ENCODE measurements at places on chromosomes 13 and 19.

- DNase-seq, result peak; percentile 21
Measured at GRCh38 chr13:109787135-109787954, 962 bp upstream of the IRS2 start.

- DNase-seq, result no peak
Measured at GRCh38 chr13:74306496-74306895, 172.3 kb upstream of the KLF12 start.

DNA sequence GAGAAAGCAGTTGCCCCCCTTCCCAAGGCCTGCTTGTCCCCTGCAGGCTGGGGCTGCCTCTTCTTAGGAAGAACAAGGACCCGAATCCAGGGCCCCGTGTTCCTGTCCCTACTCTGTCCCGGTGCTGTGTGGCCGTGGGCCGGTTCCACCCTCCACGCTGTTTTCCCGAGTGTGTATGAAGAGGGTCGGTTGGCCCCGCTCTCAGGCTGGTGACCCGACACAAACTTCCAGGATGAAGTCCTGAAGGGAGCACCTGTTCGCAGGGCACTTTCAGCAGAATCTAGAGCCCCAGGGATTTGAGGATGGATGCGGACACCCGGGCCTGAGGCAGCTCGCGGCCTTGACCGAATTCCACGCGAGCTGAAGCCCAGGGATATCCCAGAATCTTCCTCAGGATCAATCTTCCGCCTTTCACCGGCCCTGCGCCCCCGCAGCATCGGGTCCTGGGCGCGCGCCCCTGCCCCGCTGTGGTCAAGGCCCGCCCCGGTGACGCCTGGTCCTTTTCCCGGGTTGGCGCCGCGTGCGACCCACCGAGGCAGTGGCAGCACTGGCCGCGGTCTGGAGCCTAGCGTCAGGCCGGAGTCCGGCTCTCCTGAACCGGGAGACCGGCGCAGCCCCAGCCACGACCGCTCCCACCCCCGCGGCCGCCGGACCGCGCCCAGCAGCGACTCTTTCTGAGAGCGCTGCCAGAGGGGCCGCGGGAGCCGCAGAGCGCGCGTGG lies 528 bp upstream of the CHST8 start:
- DNase-seq, result no peak

DNA sequence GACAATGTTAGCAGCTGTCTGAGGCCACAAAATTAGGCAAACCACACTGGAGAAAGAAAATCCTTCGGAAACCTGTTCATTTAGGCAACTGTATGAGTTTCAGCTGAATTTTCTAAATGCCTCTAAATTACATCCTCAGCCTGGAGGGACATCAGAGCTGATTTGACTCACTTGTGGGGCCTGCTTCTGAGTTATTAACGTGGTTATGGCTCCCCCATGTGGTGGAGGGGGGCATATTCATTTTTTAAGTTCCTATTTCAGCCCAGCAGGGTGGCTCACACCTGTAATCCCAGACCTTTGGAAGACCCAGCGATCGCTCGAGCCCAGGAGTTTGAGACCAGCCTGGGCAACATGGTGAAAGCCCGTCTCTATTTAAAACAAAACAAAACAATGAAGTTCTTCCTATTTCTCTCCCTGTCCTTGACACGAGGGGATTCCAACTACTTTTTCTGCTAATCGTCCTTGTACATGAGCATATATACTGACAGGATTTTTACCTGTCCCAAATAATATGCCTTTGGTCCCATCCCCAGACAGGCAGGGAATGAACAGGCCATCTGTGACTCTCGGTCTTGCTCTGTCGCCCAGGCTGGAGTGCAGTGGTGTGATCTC lies 31.5 kb upstream of the HIF3A start:
- DNase-seq, result peak; percentile 85

DNA sequence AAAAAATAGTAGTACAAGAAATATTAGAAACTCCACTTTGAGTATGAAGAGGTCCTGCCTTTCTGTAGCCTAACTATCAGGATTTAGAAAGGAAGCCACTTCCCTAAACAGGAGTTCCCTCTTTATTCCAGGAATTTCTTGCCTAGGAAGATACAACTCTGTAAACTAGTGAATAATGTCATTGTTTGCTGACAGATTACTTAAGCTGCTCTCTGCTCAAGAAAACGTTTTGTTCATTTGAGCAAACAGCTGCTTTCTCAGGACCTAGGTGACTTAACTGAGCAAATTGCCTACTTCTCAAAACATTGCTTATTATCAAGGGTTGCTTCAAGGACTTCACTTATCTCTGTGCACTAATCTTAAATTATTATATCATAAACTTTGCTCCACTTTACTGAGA lies 1419.4 kb upstream of the SLC10A2 start:
- DNase-seq, result no peak

GRCh38 chr19:56837004-56837403 lies 3.5 kb downstream of the PEG3 start:
- no peak for DNase-seq

GRCh38 chr13:106373304-106373988 lies 162.0 kb downstream of the EFNB2 start:
- no peak for DNase-seq

DNA sequence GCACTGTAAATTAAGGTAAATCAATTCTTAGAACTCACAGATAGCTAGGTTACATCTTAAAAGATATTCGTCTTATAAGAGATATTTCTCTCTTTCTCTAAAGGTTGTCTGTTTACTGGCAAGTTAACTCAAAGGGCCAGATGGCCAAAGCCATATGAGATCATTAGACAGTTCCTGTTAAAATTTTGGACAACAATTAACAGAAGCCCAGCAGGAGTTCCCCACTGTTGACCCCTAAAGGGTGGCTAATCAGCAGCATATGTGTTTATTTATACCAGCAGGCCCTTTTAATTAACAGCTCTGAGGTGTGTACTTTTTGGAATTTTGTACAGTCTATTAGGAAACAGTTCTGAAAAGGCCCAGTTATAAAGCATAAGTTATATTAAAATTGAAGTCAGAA lies 245.8 kb downstream of the LIG4 start:
- no peak for DNase-seq

- DNase-seq, result no peak
Measured at GRCh38 chr19:3809881-3810707, 23.9 kb upstream of the MATK start.

GRCh38 chr13:108915095-108915633 lies 285.8 kb downstream of the MYO16 start:
- no peak for DNase-seq

DNA sequence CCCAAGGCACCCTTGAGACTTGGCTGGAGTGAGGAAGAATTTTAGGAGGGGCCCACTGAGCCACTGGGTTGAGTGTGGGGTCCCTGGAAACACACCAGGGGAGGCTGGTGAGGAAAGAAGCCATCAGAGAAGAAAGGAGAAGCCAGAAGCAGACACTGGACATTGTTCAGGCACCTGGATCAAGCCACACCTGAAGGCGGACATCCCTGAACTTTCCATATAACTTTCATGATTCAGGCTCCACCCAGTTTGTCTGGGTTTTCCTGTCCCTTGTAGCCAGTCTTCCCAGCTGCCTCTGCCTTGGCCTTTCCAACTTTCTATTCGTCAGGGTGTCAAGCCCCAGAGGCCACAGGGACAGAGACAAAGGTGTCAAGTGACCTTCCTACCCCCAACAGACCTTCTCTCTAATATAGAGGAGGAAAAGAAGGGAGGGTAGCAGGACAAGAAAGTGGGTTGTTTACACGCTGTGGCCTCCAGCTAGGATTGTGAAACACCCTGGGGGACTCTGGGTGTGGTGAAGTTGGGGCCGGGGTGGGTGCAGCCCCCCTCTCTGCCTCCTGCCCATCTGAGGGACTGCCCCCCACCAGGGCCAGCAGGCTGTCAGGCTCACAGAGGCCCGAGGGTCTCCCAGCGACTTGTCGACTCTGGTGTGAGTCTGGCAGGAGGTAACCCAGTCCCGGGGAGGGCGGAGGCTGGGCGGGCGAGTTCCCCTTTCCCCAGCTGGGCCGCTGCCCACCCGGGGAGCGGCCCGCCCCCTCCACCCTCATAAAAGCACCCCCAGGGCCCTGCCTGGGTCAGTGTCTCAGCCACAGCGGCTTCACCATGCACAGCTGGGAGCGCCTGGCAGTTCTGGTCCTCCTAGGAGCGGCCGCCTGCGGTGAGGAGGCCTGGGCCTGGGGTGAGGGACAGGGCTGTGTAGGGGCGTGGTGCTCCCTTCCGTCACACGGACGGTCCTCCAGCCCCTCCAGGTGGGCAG lies at the start of gene CFD:
CFD (plus strand) TSS at position 797 of the 976 bp plus-strand sequence; CDS start at position 823, 26 bp downstream.
- no peak for DNase-seq

All from activated CD4-positive, alpha-beta T cell treated with anti-CD3 and anti-CD28 coated beads, Interleukin-10, Interleukin-2, amounts not matched to agents 100 ng/mL and 50 ng/mL, durations not matched to agents 16 hours and 8 hours (primary cell).